ENCODE measurements at places on chromosomes 3 and 15.
A peak's percentile ranks its signal among the peaks of the same experiment; 100 is the strongest.

DNA sequence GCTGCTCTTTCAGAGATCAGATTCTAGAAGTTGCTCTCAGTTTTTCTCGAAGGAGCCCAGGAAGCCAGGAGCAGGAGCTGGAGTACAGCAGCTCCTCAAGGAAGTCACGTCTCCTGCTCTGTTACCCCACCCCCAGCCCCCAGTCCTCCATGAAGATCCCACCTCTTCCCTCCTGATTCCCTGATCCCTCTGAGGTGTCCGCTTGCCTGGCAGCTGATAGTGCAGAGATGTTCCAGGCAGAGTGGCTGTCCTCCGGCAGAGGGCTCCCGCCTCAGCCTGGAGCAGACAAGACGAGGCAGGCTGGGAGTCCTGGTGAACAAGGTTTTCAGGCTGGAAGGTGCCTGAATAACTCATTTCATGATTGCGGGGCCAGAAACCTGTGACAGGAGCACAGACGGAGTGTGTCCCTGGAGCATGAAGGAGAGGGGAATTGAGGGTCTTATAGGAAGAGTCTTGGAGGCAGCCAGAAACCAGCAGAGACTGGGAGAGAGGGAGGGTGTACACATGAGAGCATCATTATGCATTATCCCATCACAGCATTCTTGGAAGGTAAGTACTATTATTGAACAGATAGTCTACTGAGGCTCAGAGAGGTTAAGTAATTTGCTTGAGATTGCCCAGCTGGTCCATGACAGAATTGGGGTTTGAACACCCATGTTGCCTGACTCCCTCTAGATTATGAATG is 1.2 kb downstream of the HRH1 start:
- peak; percentile 80 for DNase-seq

GRCh38 chr3:158935846-158936245 is 134.0 kb downstream of the MFSD1 start:
- DNase-seq, result no peak

DNA sequence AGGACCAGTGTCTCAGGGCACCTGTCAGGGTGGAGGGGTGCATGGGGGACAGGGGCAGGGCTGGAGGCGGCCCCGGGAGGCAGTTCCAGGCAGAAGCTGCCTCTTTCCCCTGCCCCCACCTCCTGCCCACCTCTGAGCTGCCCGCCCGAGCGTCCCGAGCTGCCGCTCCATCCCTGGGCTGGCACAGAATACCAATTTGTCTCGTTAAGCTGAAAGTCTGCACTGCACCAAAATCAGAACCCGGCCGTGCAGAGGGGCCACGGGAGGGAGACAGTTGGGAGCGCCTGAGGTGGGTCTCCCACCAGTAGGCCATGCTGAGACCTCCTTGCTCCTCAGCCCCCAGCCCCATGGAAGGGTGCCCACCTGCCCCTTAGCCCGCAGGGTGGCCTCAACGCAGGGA is 1.3 kb upstream of the ATP2B2 start:
- no peak for DNase-seq

DNA sequence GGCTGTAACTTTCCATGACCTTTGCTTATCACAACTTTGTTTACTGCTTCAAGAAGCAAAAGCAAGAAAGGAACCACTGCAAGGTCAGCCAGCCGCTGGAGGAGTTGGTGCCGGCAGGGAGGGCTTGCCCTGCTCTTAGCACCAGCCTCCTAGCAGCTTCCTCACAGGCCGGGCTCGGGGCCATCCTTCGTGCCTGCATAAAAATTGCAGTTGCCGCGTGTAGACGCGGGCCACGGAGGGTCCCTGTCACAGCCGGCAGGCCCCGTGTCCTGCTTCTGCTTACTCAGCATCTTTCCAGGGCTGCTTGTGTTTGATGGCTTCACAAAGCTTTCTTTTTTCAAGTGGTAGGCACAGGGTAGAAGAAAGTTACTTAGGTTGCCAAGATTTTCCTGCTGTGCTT is 84.4 kb downstream of the PGPEP1L start:
- DNase-seq, result no peak

DNA sequence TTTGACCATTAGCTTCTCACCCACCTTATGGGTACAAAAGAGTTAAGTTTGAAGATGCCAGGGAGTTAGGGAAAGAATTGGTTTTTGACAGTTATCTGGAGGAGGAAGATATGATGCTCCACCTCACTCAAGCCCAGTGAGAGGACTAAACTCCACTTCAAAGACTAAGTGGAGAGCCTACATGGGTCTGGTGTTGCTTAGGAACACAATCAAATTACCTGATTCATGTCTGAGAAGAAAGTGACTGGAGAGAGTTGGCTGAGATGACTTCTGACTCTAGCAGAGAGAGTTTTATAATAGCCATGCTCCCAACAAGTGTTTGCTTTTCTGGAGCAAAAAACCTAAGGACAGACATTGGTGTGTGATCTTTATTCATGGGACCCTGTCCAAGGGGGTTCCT is 43.3 kb downstream of the SUCNR1 start:
- no peak for DNase-seq

Measured in brain microvascular endothelial cell (primary cell).